ENCODE measurements at places on chromosomes 4 and X.

DNA sequence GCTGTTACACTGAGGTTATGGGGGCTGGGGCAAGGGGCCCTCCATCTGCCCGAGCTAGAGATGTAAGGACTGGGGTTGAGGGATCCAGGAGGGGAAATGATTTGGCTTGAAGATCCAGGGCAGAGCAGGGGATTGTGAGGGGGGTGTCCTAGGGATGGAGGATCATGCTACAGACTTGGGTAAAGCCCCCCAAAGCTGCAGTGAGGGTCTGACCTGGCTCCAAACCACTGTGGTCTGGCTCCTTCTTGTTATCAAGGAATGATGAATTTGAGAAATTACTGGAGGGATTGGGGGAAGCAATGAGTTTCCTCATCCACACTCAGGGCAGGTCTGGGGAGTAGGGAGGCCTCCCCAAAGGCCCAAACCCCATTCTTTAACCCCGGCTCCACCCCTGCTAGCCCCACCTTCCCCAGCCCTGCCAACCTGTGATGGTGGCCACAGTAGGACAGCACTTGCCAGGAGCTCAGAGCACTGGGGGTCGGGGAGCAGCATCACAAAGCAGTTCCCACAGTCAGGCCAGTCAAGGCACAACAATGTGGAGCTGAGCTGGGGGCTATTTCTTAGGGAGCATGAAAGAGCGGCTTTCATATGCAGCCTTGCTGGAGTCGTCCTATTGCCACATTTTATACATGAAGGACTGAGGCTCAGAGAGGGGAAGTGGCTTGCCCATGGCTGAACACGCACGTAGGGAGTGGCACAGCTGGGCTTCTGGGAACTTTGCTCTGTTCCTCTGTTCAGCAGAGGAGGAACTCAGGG is 165.5 kb downstream of the EFNB1 start:
- peak; percentile 77 for DNase-seq

GRCh38 chrX:33339219-33339618 is 127.9 kb upstream of the DMD start:
- DNase-seq: no peak

DNA sequence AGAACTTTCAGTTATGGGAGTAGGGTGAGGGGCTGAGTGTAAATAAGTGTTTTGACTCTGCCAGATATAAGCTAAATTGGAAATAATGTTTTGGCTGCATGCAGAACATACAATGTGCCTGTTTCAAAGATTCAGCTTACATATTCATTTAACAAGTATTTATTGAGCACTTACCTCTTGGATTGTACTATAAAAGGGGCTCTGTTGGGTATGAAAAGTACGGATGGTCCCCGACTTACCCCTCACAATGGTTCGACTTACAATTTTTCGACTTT is 799 bp upstream of the AIFM1 start:
- DNase-seq: no peak

GRCh38 chr4:38354872-38355271 is 309.1 kb upstream of the KLF3 start:
- DNase-seq: no peak

DNA sequence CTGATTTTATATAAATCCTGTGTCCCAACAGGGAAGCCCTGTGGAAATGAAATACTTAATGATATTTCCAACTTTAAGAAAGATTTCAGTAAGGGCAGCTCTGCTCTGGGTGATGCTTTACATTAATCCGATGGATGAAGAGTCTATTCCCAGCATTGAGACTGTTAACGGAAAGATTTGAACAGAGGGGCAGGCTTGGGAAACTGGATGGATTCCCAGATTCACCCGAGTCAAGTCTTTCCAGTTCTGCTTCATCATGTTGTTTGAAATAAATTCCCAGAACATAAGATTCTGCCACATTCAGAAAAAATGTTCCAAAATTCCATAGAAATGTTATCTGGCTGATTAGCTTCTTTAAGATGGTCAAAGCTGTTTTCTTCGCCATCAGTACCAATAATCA is 246.0 kb downstream of the FBXW7 start:
- no peak for DNase-seq

GRCh38 chr4:24763631-24764297 is 31.6 kb upstream of the SOD3 start:
- no peak for DNase-seq

- DNase-seq: peak; percentile 73
Observed at GRCh38 chr4:94345969-94346368, 3.3 kb upstream of the HPGDS start.

DNA sequence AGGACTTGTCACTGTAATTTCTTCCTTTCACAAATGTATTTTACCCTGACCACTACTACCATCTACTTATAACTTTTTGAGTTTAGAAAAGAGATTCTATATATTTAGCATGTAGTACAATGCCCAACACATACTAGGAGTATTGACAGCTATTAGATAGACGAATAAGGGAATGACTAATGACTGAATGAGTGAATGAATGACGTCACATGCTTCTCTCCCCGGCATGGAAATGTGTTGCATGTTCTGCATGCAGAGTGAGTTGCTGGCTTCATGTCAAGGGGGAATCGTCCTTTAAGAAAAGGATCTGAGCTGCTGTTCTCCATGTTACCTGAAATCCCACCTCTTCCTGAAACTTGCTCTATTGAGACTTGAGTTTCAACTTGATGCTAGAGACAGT is 87.4 kb upstream of the AMELX start:
- DNase-seq: no peak

DNA sequence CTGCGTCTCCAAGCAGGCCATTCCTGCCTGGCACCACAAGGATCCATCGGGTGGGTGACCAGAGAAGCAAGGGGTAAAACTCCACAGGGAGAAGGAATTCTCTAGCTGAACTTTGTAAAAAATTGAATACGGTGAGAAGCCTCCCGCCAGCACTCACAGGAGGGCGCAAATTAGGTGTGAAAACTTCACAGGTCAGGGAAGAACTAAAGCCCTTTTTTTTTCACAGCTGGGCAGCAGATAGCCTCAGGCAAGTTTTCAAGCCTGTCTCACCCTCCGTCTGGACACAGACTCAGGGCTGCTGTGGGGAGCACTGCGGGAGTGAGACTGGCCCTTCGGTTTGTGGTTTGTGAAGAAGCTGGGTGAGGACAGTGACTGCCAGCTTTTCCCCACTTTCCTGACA is 224.1 kb upstream of the FGF16 start:
- DNase-seq: no peak

GRCh38 chr4:161538941-161539340 is 624.9 kb downstream of the FSTL5 start:
- no peak for DNase-seq

GRCh38 chrX:66751136-66751782 is 112.4 kb upstream of the EDA2R start:
- DNase-seq: no peak

DNA sequence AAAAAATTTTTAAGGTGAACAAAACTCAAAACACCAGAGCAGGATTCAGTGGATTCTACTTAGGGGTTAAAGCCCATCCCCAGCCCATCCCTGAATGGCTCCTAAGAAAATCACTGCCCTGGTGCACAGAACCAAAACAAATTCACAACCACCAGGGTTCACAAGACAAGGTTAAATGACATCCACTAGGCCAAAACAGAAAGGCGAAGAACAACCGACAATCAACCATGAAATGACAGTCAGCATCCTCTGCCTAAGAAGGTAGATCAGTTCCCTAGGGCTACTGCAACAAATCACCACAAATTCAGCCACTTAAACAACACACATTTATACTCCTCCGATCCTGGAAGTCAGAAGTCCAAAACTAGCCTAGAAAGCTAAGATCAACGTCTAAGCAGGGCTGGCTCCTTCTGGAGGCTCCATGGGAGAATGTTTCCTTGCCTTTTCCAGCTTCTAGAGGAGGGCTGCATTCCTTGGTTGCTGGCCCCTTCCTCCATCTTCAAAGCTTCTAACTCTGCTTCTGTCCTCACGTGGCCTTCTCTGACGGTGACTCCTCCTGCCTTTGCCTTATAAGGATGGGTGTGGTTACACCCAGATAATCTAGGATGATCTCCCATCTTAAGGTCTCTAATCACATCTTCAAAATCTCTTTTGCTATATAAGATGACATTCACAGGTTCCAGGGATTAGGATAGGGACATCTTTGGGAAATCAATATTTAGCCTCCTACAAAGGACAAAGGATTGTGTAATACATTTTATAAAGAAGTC is 1.8 kb downstream of the CCNQ start:
- no peak for DNase-seq

DNA sequence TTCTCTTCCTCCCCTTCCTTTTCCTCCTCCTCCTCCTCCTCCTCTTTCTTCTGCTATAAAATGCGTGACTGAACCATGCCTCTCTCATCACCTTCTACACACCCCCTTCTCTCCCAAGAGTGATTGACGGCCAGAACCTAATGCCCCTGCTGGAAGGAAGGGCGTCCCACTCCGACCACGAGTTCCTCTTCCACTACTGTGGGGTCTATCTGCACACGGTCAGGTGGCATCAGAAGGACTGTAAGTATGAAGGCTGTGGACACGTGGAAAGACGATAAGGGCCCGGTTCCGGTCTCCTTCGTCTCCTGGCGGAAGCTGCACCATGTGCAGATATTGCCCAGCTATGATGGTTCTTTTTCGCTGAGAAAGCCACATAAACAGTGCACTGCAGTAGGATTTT is 12.1 kb upstream of the ARSF start:
- DNase-seq: no peak
